NCI-H345 (cell line): ENCODE measurements at places on chromosomes 1 and 21.

- DNase-seq: no peak
These were observed 35.8 kb downstream of the VANGL1 start for GRCh38 chr1:115677565-115677964.

GRCh38 chr1:39063775-39064174 lies 37.6 kb downstream of the NDUFS5 start:
- DNase-seq: no peak

DNA sequence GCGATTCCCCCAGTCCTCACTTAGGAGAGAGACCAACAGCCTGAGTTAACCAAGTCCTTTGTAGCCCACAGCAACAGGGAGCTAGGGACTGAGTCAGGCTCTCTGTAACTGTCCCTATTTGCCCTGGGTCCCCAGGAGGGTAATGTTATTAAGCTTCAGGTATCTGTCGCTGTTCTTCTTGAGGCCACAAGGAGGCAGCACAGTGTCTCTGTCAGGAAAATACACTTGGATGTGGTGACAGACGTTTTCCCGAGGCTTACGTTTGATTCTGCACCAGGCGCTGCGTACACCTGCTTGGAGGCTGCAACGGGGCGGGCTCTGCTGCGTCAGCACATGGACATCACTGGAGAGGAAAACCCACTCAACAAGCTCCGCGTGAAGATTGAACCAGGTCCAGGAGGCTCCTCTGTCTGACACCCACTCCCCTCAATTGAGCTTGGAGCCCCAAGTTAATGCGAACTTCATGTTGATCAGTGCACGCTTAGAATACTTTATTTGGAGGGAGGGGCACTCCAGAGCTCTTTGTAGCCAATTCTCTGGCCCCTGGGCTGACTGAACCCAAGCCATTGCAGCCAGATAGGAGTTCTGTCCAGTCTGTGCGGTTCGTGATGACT lies 10.7 kb upstream of the ELF3 start:
- peak; percentile 55 for DNase-seq

GRCh38 chr1:182674346-182675246 lies 9.8 kb downstream of the RGS8 start:
- DNase-seq: no peak

DNA sequence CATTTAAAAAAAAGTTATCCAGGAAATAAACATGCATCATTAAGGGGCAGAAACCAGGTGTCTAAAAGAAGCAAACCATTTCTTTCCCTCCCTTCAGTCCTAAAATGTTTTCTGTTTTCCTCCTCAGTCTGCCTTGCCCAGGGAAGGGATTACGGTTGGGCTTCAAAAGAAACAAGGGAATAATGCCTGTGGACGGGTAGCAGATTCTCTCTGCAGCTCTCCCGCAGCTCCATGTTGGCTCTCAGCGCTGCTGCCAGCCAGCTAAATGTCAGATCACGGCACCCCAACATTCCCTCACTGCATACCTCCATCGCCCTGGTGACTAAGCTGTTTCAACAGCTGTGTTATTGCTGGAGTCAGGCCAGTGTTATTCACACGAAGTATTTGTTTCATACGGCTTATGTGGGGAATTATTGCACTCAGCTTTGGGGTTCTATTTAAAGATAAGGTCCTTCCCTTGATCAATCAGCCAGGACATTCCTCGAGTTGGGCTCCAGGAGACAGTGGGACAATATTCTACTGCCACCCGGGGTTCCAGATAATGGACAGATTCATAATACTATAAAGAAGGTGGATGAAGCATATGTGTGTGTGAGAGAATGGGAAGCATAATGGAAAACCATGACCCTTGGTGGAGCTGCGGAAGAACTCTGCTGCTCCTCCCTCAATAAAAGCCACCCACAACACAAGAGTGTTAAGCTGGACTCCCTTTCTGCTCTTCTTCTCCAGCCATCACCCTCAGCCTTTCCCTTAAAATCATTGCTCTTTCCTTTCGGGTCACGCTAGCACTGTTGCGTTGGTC lies 58.2 kb downstream of the WLS start:
- peak; percentile 60 for DNase-seq

GRCh38 chr1:203546274-203546673 lies 52.3 kb downstream of the OPTC start:
- DNase-seq: no peak

- no peak for DNase-seq
These were observed 51.7 kb downstream of the SLC37A1 start for GRCh38 chr21:42565206-42565810.

- no peak for DNase-seq
These were observed 546 bp downstream of the ELOVL1 start for GRCh38 chr1:43367026-43367903.

DNA sequence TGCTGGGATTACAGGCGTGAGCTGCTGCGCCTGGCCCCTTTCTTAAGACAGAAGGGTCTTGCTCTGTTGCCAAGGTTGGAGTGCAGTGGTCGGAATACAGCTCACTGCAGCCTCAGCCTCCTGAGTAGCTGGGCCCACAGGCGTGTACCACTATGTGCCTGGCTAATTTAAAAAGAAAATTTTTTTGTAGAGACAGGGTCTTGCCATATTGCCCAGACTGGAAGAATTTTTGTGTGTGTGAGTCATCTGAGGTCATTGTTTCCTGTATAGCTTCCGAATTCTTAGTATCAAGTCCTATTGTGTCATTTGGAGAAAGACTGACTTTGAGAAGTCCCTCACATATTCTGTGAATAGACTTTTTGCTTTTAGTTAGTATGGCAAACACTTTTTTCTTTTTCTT lies 4.7 kb downstream of the SZRD1 start:
- DNase-seq: no peak
